Suppressor macrophage (primary cell): ENCODE measurements at places on chromosomes 6 and 20.

- DNase-seq: no peak
These were observed 71.5 kb upstream of the DTNBP1 start for GRCh38 chr6:15734118-15734897.

DNA sequence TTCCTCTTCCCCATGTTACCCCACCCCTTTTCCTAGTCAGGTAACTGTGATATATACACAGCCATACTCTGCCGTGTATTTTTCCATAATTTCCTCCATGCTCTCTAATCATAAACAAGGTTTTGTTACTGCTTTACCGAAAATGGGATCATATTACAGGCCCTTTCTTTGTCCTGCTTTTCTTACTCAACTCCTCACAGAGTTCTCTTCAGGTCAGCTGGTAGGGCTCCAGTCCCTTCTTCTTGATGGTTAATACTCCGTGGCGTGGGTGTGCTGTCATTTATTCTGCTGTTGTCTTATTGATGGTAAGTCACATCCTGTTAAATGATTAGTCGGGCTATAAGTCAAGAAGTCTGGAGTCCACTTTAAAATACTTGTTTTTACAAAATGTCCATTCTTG lies 24.9 kb upstream of the PI16 start:
- no peak for DNase-seq

- no peak for DNase-seq
These were observed 2.6 kb upstream of the WFDC8 start for GRCh38 chr20:45581702-45582101.

DNA sequence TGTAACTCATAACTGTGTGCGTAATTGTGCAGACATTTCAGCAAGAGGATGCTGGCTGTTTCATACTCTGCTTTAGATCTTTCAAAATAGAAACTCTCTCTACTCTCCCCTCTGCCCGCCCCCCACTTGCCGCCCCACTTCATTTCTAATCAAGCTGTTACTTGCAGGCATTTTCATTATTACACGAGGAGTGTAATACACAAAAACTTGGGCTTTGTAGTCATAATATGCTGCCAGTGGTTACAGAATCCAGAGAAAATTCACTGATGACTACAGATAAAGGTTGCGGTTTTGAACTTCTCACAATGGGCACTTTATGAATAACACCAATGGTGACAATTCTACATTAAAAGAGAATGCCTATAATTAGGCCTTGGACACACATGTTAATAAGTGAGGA lies 194.0 kb upstream of the POU3F2 start:
- DNase-seq: no peak

GRCh38 chr20:35039146-35039545 lies 53.5 kb downstream of the TRPC4AP start:
- no peak for DNase-seq

DNA sequence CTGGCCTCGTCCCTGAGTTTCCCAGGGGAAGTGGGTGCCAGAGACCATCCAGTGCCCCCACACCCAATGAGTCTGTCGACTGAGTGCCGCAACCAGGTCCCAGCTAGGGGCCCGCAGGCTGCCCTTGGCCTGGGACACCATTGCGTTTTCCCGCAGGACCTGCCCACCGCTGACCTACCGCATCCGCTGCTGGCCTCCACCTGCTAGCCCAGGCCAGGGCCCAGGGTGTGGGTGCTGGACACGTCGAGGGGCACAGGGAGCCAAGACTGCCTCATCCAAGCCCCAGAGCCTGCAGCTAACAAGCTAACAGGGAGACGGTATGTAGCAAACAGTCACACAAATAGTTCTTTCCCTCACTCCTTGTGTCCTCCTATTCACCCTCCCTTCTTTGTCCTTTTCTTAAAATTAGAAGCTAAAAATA lies 97.7 kb downstream of the TMEM242 start:
- DNase-seq: no peak

- peak; percentile 71 for DNase-seq
These were observed 2.1 kb downstream of the PTPRT start for GRCh38 chr20:43187476-43188233.

- no peak for DNase-seq
These were observed 43.2 kb downstream of the PPP1R3G start for GRCh38 chr6:5128351-5128750.

DNA sequence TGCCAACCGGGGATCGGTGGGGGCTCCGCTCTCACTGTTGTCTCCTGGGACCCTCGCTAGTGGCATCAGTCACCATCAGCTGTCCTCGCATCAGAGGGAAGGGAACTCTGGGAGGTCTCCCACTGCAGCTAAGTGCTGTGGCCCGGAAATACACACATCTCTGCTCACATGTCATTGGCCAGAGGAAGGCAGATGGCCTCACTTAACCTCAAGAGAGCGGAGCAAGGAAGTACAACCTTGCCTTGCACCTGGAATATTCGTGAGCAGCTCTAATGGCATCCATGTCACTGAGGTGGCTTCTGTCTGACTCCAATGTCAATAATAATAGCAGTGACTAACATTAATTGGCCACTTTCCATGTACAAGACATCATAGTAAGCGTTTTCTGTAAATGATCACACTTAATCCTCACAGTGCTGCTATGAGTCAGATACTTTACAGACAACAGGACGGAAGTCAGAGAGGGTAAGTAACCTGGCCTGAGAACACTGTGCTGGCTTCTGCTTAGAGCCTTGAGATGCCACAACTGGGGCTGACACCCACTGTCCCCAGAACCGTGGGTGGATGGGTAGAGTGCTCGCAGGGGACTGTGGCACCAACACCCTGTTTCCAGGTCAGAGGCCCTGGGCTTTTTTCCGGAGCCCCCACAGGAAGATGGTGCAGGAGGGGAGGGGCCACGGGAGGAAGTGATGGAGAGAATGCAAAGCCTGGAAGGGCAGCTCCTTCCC lies 6.0 kb downstream of the LHFPL5 start:
- DNase-seq: no peak
